ENCODE measurements at places on chromosomes 7 and 10.

- DNase-seq, result no peak
Observed at GRCh38 chr10:49080071-49080470, 35.3 kb downstream of the VSTM4 start.

- no peak for DNase-seq
Observed at GRCh38 chr7:128997181-128997580, 57.7 kb downstream of the TNPO3 start.

- DNase-seq, result peak; percentile 75
Observed at GRCh38 chr10:128070721-128071416, 55.4 kb downstream of the MKI67 start.

DNA sequence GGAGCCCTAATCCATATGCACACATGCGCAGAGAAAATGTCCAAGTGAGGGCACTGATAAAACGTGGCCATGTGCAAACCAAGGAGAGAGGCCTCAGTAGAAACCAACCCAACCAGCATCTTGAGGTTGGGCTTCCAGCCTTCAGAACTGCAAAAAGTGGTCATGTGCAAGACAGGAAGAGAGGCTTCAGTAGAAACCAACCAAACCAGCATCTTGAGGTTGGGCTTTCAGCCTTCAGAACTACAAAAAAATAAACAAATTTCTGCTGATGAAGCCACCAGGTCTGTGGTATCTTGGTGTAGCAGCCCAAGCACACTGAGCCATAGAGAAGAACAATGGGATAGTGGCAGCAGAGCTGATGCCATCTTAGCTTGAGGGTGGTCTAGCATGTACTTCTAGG, 371.5 kb downstream of the CALN1 start:
- DNase-seq, result no peak

DNA sequence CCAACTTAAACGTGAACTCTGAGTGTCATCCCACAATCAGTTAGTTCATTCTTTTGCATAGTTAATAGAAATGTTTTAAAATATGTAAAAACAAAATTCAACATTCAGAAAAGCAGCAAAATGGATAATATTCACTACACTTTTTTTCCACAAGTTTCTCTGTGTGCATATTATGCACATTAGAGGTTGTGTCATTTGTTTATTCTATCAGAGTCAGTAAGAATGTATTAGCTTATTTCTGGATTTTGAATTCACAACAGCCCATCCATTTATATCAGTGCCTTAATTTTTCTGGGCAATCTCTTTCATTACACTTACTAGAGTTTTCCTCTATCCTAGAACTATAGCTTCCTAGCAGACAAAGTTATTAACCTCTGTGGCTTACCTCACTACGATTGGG, 432.7 kb upstream of the SEMA3A start:
- DNase-seq, result no peak

DNA sequence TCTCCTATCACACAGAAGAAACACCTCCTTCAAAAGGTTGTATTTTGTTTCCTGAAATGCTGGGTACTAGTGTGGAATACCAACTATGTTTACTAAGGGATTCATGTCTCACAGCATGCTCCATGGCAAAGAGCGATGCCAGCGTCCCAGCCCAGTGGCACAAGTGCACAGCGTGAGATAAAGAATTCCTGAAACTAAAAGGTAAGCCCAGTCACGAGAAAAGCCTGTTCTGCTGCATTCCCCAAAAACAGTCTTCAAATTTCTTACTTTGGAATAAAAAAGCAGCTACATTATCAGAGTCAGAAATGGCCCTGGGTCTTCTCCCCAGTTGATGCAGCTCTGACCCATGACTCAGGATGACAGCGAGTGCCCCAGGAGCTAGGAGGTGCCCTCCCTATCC, 53.1 kb upstream of the DDC start:
- DNase-seq, result no peak

- no peak for DNase-seq
Observed at GRCh38 chr10:102802920-102803534, 34.2 kb downstream of the CYP17A1 start.

GRCh38 chr7:28168393-28169158, 12.0 kb downstream of the JAZF1 start:
- peak; percentile 79 for DNase-seq

All from spleen (tissue), 13 donors.